ENCODE measurements at places on chromosomes 11 and 22.

DNA sequence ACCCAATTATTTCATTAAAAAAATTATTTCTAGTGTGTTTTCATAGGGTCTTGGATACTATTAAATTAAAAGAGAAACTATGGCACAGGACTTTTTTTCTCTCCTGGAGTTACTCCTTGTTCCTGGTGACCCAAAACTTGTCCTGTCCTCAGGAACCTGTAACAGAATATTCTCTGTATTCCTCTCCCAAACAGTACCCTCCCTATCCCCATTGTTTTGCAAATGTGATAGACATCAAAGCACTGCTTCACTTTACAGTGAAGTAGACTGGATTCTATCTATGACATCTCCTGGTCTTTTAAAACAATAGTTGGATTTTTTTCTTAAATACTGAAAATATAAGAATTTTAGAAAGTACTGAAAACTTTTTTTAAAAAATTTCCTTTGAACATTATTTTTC, 37.2 kb downstream of the FAR1 start:
- DNase-seq, result no peak

DNA sequence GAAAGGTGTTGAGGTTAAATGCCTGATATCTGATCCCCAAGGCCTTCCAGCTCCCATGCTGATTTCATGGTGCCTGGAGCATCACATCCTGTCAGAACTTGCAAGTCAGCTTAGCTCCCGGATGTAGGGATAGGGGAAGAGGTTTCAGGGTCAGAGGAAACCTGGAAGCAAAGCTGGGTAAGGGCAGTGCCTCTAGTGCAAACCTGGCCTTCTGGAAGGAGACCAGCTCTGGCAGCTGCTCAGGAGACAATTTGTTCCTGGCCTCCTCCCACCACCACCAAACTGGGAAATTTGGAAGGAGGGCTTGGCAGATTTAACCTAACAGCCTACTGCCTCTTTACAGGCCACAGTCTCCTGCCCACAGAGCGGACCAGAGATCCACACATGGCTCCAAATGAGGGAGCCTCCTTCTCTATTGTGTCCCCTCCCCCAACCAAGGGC, 9.2 kb upstream of the TSKU start:
- DNase-seq, result peak; percentile 78

- DNase-seq, result no peak
Measured at GRCh38 chr11:60447846-60448245, 7.8 kb upstream of the MS4A1 start.

GRCh38 chr11:67432655-67433349, 4.5 kb downstream of the RPS6KB2 start:
- DNase-seq, result no peak

DNA sequence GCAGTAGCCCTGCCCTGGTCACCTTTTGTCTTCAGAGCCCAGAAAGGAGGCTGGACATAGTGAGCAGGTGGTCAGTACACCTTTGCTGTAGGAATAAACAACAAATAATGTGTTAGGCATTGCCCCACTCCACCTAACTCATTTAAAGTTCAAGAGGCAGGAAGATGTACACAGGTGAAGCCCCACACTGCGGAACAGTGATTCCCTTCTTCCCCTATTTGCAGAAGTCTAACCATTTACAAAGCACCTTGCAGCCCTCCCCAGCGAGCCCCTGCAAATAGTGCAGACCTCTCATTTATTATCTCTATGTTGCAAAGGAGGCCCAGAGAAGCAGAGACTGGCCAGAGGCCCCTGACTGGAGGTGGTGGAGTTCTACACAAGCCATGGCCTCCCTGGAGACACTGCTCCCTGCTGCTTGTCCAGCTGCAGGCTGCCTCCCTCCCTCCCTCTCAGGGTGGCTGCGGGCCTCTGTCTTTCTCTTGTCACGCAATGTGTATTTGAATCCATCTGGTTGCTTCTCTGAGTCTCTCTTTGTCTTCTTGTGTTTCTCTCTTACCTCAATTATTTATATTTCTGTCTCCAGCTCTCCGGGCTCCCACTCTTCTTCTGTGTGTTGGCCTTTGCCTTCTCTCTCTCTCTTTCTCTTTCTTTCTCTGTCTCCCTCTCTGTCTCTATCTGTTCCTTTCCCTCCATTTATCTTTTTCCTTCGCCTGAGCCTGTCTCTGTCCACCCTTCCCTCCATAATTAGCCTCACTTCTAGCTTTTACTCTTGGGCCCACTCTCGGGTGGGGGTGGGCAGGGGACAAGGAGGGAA, 59.1 kb upstream of the PRDM11 start:
- DNase-seq, result peak; percentile 67

DNA sequence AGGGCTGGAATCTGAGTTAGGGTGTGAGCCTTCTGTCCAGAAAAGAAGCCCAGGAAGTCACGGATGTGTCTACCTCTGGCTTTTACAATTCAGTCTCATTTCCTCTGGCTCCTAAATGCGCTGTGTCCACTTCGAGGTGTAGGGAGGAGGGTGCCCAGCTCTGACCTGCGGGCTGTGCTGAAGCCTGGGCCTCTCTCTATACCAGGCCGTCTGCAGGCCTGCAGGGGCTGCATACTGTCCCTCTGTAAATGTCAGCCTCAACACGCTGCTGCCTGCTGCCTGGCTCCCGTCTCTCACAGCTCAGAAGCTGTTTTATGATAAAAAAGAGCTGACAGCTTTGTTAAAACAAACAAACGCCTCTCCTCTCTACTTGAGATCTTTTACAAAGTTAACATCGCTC, 14.5 kb downstream of the ARVCF start:
- DNase-seq, result peak; percentile 30

GRCh38 chr11:889687-890475, 20.7 kb downstream of the CHID1 start:
- DNase-seq, result no peak

GRCh38 chr22:49650336-49651241, 177.1 kb downstream of the BRD1 start:
- DNase-seq, result no peak

DNA sequence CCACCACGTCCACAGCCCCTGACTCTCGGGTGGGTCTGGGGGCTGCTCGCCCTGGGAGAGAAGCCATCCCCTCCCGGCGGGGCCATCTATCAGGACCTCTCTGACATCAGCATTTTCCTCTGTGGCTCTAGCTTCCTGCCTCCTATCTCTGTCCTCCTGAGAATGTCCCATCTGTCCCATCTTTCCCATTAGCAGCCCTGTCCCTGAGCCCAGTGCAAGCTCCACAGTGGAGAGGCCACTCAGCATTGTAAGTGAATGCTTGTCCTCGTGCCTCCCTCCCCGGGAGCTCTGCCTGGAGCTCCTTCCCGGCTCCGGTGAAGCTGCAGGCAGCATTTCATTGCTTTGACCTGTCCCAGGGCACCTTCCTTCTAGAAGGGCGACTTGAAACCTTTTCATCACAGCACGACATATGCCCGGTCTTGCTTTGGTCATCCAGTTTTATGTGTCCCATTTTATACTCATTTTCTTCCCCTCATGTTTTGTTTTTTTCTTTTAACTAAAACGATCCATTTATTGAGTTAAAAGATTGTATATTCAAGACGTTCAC, 49.7 kb downstream of the RTN4R start:
- no peak for DNase-seq

DNA sequence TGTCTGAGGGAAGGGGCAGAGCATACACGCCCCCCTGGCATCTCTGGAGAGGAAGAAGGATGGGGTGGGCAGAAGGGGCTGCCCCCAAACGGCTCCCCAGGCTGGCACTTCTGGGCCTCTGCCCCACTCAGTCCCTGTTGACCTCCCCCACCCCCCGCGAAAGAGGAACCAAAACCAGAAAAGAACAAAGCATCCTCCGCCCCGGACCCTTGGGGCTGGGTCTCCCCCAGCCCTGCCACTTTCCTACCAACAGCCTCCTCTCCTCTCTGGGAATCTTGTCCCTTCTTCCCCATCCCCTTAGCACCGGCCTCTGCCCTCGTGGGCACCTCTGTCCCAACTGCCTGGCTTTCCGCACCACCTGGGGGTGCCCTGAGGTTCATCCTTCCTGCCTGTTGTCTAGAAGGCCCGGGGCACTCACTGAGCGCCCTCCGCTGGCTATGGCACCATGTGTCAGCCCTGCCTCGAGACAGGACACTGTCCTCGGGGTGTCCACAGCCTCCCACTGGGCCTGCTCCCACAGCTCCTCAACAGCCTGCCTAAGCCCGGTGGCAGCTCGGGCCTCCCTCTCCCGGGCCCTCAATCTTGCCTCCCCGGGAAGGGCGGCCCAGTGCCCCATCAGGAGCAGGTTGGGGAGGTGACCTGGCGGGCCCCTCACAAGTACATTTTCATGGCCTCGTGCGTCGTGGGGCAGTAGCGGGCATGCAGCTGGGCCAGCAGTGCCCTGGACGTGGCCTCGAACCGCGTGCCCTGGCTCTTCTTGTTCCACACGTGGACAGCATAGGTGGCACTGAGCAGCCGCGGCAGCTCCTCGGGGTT, 28.2 kb downstream of the A4GALT start:
- peak; percentile 38 for DNase-seq

GRCh38 chr22:45164270-45165088, 754 bp downstream of the NUP50 start:
- DNase-seq, result peak; percentile 52

DNA sequence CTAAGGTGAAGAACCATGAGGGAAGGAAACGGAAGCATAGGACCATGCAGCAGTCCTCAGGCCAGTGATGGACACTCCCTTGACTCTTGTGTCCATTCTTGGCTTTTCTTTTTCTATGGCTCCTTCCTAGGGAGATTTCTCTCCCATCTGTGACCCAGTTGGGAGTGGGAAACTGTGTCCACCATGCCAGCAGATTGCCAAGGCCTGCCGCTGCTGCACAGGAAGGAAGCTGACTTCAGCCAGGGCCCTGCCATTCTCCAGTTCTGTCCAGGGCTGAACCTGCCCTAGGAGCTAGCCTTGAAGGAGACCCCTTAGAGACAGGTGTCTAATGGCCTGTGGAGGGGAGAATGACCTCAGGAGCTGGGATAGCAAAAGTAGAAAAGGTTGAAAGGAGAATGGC, 17.4 kb downstream of the SSH3 start:
- DNase-seq, result no peak

DNA sequence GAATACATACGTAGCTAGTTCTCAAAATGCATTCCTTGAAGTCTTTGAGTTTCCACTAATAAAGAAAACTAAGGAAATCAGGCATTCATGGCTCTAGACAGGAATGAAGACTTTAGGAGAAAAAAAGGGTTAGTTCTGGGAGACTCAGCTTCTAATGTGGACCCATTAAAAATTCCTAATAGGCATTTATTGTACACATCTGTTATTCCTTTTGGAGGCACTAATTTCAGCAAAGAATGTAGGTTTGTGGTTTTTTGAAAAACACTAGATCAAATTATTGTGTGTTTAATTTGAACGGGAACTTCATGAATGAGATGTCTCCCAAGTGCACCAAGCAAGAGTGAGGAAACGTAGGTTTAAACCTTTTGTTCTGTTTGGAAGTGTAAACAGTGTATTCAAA, 42.7 kb downstream of the PARVA start:
- no peak for DNase-seq

DNA sequence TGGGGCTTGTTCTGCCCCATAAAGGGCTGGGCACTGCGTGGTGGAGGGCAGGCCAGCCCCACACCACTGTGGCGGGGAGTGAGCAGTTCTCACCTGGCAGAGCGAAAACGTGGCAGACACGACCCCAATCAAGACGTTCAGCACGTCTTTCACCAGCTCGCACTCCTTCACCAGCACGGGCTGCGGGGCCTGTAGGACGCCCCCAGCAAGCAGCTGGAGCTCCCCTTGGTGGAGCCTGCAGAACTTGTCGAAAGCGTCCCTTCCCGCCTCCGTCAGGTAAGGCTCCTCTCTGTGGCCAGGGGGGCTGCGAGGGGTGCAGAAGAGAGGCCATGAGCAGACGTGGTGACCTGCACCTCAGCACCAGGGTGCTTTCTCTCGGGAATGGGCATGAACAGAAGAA, 11.6 kb downstream of the TUBGCP6 start:
- peak; percentile 17 for DNase-seq

GRCh38 chr11:84564180-84564866, 1062.8 kb downstream of the DLG2 start:
- no peak for DNase-seq

DNA sequence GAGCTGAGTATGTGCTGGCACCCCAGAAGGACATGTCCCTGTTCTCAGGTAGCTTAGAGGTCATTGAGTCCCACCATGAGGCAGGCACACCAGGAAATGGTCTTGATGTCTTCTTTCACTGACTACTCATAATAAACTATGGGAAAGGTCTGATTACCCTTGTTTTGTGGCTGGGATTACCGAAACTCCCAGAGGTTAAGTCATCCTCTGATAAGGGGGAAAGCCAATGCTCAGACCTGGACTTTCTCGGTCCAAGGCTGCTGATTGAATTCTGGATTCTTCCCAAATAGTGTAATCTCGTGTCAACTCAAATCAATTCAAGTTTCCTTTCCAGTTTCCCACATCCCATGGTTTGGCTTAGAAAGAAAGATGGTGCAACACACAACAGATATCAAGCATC, 3.7 kb upstream of the CD44 start:
- DNase-seq, result no peak

DNA sequence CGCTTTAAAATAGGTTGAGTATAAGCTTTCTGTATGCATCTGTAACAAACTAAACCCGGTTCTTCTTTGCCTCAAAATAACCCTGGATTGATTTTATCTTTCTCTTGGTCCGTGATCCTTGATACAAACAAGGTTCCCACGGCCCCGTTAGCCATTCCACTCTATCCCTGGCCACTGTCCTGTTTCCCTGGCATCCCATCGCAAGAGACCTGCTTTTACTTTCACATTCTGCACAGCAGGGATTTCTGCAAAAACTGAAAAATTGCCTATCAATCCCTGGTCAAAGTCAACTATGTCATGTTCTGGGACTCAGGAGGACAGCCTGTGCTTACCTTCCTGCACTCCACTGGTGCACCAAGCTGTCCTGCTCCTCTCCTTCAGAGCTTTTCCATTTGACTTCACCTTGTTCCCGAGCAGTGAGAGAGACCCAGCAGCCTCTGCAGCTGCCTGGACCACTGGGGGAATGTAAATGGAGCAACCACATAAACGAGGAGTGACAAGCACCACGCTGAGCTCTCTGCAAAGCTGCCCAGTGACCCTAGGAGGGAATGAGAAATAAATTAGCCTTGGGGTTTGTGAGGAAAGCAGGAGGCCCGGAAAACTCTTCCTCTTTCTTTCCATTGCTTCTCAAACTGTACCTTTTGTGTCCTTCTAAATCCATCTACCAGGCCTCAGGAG, 175.9 kb downstream of the NTM start:
- DNase-seq, result no peak

GRCh38 chr11:33134276-33134675, 27.0 kb downstream of the CSTF3 start:
- no peak for DNase-seq

- DNase-seq, result peak; percentile 67
Measured at GRCh38 chr11:12079726-12080556, 30.4 kb upstream of the MICAL2 start.

DNA sequence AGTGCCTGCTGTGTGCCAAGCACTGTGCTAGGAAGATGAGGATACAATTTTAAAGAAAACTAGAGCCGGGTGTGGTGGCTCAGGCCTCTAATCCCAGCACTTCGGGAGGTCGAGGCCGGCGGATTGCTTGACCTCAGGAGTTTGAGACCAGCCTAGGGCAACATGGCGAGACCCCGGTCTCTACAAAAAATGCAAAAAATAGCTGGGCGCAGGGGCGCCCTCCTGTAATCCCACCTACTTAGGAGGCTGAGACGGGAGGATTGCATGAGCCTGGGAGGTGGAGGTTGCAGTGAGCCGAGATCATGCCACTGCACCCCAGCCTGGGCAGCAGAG, 8.3 kb downstream of the TPBGL start:
- DNase-seq, result no peak
